ENCODE measurements at places on chromosomes 7 and 10. TPM values are rescaled to one million over a fixed set of nuclear protein-coding genes. Genes with fewer than 3 reads are reported as not detected.

DNA sequence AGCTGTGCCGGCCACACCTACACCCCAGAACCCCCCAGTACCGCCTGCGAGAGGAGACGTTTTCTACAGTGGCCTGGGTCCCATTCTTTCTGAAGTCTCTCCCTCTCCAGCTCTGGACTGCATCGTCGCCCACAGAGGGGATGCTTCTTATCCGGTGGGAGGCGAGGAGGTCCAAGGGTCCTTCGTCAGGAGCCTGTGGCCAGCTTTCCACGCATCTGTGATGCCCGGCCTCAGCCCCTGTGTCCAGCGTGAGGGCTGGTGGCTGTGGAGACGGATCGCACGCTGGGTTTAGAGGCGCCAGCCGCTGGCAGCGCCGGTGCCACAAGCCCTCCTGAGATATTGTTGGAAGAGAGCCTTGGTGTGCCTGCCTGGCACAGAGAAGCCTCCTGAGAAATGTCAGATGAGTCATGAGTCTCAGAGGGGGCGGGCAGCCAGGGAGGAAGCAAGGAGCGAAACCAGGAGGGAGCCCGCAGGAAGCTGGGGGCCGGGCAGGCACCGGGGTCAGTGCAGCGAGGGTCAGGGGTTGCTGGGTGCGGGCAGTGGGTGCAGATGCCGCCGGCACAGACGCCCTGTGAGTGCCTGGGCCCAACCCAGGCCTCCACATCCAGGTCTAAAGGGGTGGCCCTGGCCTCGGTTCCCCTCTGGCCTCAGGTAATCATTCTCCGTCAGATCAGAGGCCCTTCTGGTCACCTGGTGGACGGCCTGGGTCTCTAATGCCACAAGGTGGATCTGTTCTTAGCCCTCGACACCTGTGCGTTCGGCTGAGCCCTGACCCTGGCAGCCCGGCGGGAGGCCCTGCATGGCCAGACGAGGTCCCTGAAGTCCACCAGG is 86.0 kb upstream of the DIP2C start:
- no peaks in the 10 kb centered on the region for H3K27me3 ChIP-seq
- no peak for DNase-seq
- H3K4me3 ChIP-seq: no peak overlapping the region
- no peaks in the 10 kb centered on the region for H3K36me3 ChIP-seq
- no peaks in the 10 kb centered on the region for H3K4me1 ChIP-seq

Gene MYPN
- 0.22 TPM for total RNA-seq

Gene PLAU
- 0.93 TPM for total RNA-seq

DNA sequence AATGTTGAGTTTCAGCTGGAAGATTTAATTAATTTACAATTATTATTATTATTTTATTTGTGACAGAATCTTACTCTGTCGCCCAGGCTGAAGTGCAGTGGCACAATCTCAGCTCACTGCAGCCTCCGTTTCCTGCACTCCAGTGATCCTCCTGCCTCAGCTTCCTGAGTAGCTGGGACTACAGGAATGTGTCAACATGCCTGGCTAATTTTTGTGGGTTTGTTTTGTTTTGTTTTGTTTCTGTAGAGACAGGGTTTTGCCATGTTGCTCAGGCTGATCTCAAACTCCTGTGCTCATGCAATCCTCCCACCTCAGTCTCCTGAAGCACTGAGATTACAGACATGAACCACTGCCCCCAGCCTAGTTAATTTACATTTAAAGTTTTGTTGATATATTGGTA is 93.8 kb upstream of the MEOX2 start:
- H3K4me3 ChIP-seq: no peak overlapping the region
- no peaks in the 10 kb centered on the region for H3K4me1 ChIP-seq
- no peak for DNase-seq

GRCh38 chr7:18552316-18552916 is 56.9 kb downstream of the HDAC9 start:
- H3K27me3 ChIP-seq: no peaks in the 10 kb centered on the region
- no peak for DNase-seq
- no peak overlapping the region for H3K4me3 ChIP-seq
- H3K27ac ChIP-seq: no peak overlapping the region
- H3K4me1 ChIP-seq: peaks cover 1% of the 10 kb centered on the region

Gene PCGF5
- 19.4 TPM for total RNA-seq

DNA sequence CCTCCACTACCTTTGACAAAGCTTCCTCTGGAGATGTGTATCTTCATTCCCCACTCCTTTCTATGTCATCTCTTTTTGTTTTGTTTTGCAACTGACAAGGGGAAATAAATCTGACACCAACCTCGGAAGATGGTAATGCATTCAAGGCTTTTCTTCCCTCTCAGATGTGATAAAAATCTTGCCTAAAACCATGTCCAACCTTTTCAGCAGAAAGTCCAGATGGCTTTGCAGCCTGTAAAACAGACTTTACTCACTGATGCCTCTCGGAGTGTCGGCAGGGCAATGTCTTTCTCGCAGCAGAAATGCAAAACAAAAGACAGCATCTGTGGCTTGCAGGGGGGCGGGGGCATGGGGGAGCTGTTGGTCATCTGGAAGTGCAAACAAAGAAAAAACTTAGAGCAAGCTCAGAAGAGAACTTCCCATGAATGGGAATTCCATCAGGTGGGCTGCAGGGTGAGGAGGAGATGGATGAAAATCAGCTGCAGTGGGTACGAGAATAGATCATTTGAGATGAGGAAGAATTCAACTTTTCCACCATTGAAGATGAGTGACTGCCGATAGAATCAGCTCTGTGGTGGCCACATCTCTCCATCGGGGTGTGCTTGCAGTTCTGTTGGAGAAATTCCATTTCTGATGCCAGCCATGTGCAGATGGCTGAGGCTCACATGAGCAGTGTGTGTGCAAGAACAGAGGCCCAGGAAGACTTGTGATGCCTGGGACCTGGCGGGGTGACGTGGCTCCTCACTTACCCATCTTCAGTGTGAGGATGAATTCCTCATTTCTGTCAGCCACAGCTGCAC is 237.7 kb downstream of the WDR37 start:
- H3K4me3 ChIP-seq: no peak overlapping the region
- no peaks in the 10 kb centered on the region for H3K36me3 ChIP-seq
- no peak overlapping the region for H3K27ac ChIP-seq
- H3K4me1 ChIP-seq: peaks cover 17% of the 10 kb centered on the region

Gene PUS7
- 43.3 TPM for total RNA-seq

- no peaks in the 10 kb centered on the region for H3K27me3 ChIP-seq
- no peak overlapping the region for H3K27ac ChIP-seq
- no peaks in the 10 kb centered on the region for H3K4me1 ChIP-seq
- no peaks in the 10 kb centered on the region for H3K36me3 ChIP-seq
Observed at GRCh38 chr7:28028471-28028870, 152.1 kb downstream of the JAZF1 start.

GRCh38 chr7:88147949-88148348 is 71.9 kb downstream of the SRI start:
- peaks cover 26% of the 10 kb centered on the region for H3K4me1 ChIP-seq
- no peak for DNase-seq
- peak overlapping the region; percentile 35 for H3K27ac ChIP-seq
- H3K27me3 ChIP-seq: peaks cover 1% of the 10 kb centered on the region
- H3K4me3 ChIP-seq: no peak overlapping the region

GRCh38 chr7:15594461-15594860 is 32.6 kb upstream of the AGMO start:
- no peaks in the 10 kb centered on the region for H3K4me1 ChIP-seq
- no peak for DNase-seq
- no peaks in the 10 kb centered on the region for H3K36me3 ChIP-seq
- no peak overlapping the region for H3K4me3 ChIP-seq
- H3K27ac ChIP-seq: no peak overlapping the region

DNA sequence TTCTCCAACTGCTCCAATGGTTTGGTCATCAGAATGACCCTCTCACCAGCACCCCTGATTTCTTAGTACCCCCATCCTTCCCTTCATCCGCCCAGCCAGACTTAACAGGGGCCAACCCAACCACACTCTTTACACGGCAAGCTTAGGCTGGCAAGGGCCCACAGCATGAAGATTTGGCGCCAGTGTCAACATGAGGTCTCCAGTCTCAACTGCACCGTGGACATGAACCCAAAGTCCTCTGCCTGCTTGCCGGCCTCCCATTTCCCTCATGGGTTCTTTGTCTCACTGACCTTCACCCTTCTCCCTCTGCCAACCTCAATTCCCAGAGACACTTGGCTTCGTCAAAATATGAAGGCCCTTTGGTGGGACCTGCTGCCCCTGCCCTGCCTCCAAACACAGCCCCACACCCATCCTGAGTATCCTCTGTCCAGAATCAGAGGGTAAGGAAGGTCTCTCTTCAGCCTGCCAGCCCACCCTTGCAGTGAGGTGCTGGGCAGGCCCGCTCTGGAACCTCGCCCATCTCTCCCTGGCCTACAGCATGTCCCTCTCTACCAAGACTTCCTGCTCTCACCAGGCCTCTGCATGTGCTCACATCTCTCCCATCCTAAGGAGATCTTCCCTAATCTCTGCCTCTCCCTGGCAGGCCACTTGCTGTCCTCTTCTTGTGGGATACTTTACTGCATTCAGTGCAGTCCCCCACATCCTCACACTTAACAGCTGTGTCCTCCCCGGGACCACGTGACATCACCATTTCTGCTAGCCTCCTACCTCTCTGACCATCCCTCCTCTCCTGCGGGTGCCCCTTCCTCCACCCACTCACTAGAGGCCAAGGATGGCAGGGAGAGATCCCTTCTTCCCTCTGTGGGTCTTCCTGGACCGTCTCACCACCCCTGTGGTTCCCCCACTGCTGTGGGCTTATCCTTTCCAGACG is 91.7 kb upstream of the ZMIZ1 start:
- peaks cover 20% of the 10 kb centered on the region for H3K27me3 ChIP-seq
- no peak overlapping the region for H3K4me3 ChIP-seq
- H3K27ac ChIP-seq: peak overlapping the region; percentile 38
- H3K36me3 ChIP-seq: no peaks in the 10 kb centered on the region

Gene WNT8B
- 3.1 TPM for total RNA-seq
